ENCODE measurements at places on chromosomes 7 and 10.

DNA sequence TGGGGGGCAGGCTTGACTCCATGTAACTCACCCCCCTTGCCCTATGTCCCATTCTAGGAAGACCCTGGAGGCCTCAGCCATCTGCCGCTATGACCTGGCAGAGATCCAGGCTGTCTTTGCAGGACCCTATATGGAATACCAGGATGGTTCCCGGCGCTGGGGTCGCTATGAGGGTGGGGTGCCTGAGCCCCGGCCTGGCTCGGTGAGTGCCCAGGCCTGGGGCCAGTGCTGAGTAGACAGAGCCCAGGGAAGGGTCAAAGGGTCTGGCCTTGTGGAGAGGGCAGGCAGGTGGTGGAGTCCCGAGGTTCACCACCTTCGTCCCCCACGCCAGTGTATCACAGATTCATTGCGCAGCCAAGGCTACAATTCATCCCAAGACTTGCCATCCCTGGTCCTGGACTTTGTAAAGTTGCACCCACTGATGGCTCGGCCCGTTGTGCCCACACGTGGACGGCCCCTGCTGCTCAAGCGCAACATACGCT is 7.5 kb downstream of the MRPL43 start:
- H3K27me3 ChIP-seq: no peaks in the 10 kb centered on the region
- H3K36me3 ChIP-seq: no peaks in the 10 kb centered on the region
- no peaks in the 10 kb centered on the region for H3K4me1 ChIP-seq
- no peak overlapping the region for H3K27ac ChIP-seq

DNA sequence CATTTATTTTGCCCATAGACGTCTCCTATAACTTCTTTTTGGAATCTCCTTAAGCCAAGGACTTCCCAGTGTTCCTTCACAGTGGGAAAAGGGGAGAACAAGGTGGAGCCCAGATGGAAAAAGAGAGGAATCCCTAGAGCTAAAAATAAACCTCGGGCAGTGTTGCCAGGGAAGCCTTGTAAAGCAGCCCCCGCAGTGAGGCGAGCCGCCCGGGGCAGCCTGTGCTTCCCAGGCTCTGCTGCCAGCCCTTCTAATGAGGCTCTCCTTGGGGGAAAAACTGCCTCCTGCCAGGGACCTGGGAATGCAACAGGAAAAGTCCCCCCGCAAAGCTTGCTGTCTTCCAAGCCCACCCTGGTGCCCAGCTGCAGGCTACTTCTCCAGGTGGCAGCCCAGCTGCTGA is 71.7 kb downstream of the SH3PXD2A start:
- no peaks in the 10 kb centered on the region for H3K27me3 ChIP-seq
- no peak for DNase-seq
- H3K36me3 ChIP-seq: no peaks in the 10 kb centered on the region
- H3K27ac ChIP-seq: no peak overlapping the region
- no peaks in the 10 kb centered on the region for H3K4me1 ChIP-seq

DNA sequence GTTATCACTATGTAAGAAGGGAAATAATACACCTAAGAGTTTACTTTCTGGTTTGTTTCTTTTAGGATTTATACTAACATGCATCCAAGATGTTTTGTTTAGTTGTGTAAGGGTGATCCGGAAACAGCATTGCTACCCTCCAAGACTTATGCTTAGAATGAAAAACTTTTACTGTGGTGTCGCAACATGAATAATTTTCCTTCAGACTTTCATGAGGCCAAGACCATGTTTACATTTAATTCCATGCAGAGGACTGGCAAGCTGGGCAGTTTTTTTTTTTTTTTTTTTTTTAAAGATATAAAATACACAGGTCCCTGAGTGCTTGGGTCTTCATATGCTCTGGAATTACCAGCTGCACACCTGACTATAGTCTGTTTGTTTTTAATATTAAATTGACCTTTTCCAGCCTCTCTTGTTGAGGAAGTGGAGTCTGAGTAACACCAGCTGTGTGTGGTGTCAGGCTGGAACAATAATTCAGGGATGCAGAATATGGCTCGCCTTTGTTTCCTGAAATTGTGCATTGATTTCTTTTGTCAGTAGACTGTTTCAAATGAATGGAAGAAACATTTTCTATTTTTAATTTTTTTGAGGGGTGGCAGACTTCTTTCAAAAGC is 81.7 kb downstream of the ST7 start:
- H3K27ac ChIP-seq: no peak overlapping the region
- H3K4me3 ChIP-seq: no peak overlapping the region
- no peaks in the 10 kb centered on the region for H3K36me3 ChIP-seq
- H3K4me1 ChIP-seq: peaks cover 7% of the 10 kb centered on the region
- no peaks in the 10 kb centered on the region for H3K27me3 ChIP-seq
- peak; percentile 12 for DNase-seq

DNA sequence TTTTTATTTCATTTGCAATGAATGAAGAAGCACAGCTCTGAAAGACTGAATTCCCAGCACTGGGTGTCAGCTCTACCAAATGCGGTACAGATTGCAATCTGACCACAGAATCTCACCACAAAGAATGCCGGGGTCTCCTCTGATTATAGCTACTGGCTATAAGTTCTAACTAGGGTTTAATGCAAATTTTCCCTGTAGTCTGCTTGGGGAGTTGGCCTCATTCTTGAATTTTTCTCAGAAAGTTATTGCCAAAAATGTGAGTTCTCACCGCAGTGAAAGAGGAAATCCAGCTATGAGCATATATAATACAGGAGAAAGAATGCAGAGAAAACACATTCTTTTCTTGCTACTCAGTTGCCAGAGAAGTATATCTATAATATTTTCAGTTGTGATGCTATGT is 1255.7 kb upstream of the LRRTM3 start:
- no peaks in the 10 kb centered on the region for H3K4me1 ChIP-seq
- no peak for DNase-seq
- no peaks in the 10 kb centered on the region for H3K36me3 ChIP-seq
- no peak overlapping the region for H3K4me3 ChIP-seq
- H3K27ac ChIP-seq: no peak overlapping the region
- no peaks in the 10 kb centered on the region for H3K27me3 ChIP-seq

- H3K36me3 ChIP-seq: no peaks in the 10 kb centered on the region
- no peak overlapping the region for H3K27ac ChIP-seq
- H3K4me3 ChIP-seq: no peak overlapping the region
- no peaks in the 10 kb centered on the region for H3K4me1 ChIP-seq
Measured at GRCh38 chr10:15879058-15879457, 18.8 kb upstream of the MINDY3 start.

DNA sequence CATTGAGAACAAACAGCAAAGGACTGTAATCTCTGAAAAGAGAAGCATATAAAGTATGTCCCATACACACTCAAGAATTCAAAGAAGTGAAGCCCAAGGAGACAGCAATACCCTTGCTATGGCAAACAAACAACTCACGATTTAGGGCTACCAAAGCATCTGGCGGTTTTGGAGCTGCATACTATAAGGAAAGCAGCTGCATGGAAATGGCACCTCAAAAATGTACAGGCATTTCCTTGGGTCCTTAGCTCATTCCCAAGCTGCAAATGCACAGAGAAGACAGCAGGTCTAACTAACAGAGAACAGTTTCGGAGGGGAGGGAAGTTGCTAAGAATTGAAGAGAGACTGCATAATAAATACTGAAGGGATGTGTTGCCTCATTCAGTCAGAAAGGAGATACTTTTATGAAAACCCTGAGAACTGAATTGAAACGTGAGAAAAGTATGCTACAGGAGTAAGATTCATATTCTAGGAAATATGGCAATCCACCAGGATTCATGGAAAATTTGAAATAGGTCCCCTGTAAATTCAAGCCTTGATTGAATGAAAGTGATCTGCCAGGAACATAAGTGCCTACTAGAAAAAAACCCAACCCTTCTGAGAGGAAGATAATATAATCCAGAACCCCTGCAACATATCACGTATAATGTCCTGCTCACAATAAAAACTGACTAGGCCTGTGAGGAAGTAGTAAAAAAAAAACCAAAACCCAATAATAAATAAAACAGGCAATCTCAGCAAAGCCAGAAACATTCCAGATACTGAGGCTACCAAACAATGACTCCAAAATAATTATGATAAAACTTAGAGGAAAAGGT is 36.4 kb downstream of the CUBN start:
- no peak overlapping the region for H3K4me3 ChIP-seq
- H3K36me3 ChIP-seq: no peaks in the 10 kb centered on the region
- DNase-seq: no peak
- no peaks in the 10 kb centered on the region for H3K4me1 ChIP-seq
- H3K27ac ChIP-seq: no peak overlapping the region
